ENCODE measurements at places on chromosomes 2 and 18.

DNA sequence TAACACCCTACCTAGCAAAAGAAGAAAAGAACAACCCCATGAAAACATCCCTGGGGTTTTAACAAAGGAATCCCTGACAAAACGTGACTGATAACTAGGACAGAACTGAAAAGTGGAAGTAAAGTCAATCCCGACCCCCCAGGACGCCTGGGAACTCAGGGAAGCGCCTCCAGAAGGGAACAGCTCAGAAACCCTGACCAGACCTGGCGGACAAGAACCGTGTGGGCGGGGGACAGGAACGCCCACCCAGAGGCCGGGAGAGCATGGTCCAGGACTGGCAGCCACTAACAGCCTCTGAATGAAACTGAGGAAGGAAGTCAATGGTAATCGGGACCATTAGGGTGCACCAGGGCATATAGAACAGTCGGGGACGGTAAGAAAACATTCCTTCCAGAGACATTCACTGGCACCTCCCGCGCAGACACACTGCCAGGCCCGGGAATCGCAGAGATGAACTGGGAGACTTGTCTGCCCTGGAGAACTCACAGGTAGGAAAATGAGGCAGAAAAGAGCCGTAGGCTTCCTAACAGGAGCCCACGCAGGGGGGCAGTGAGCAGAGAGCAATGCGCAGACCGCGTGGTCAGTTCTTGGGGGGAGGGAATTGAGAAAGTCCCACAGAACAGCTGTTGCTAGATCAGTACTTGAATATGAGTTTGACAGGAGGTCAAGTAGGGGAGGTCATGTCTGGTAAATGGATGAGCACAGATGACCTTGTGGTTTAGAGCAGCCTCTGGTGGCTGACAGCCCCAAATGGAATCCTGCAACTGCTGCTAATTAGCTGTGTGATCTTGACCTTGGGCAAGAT is 1.3 kb upstream of the TBC1D8 start:
- no peak for DNase-seq

- DNase-seq, result no peak
Measured at GRCh38 chr2:234334151-234334550, 162.7 kb downstream of the ARL4C start.

DNA sequence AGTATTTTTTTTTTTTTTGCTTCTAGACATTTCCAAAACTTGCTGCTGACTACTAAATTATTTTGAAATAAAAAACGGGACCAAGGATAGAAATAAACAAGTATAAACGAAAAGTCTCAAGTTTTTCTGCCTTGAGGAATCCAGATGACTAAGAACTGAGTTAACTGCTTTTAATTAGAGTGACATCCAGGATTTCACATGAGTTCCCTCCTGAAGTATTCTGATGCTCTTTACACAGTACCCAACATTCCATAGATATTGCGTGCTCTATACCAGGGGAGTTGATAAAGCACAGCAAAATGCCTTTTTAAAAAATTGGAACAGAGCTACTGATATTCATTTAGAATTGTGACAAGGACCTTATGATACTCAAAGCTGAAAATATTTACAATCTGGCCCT is 618.0 kb downstream of the CCDC85A start:
- DNase-seq, result no peak

DNA sequence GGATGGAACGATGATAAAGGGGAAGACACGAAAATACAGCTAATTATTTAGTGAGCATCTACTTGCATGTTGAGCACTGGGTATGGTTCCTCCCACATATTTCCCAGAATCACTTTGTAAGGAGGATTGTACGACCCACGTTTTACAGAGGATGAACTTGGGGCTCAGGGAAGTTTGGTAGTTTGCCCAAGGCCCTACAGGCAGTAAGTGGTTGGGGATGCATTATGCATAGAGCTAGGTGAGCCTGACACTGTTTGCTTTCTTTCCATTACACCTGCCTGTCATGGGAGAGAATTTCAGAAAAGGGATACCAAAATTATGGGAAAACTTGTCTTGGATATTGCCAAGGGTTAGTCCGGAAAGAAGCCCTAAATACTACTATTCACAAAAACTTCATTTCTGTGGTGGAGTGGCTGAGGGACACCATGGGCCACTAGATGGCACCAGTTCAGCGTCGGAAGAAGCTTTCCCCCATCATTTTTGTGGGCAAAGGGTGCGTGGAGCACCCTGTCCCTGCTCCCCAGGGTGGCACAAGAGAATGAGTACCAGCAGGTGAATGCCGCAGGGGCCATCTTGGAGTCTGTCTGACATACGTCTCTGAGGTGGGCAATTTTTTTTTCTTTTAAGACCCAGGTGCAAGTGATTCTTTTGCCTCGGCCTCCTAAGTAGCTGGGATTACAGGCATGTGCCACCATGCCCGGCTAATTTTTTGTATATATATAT is 23.5 kb upstream of the C18orf32 start:
- peak; percentile 48 for DNase-seq

DNA sequence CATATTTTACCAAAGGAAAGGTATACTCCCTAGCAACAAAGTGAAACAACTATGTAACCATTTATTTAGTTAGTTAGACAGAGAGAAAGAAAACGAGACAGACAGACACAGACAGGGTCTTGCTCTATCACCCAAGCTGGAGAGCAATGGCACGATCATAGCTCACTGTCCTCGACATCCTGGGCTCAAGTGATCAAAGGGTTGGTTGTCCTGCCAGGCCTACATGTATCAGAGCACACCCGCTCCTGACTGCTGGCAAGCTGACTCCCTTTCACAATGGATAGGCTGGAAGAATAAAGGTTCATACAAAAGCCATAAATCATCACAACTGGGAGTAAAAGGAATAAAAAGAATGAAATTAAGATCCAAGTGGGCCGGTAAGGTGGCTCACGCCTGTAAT is 53.5 kb downstream of the ATL2 start:
- no peak for DNase-seq

GRCh38 chr2:32058130-32058529 is 5.2 kb upstream of the SPAST start:
- no peak for DNase-seq

GRCh38 chr18:58569490-58569911 is 59.4 kb downstream of the ALPK2 start:
- DNase-seq, result no peak

GRCh38 chr18:7982216-7982615 is 415.1 kb downstream of the PTPRM start:
- no peak for DNase-seq

DNA sequence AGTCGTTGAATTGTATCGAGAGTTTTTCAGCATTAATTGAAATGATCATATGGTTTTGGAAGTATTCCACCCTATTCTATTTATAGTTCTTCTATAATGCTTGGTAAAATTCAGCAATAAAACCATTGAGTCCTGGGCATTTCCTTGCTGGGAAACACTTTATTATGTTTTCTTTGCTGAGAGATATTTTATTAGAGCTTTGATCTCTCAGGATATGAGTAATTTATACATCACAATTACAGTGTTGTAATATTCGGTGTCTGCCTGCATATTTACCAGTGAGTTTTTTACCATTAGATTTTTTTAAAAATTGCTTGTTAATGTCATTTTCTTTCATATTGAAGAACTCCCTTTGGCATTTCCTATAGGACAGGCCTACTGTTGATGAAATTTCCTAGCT is 402.7 kb upstream of the FSIP2 start:
- DNase-seq, result no peak

DNA sequence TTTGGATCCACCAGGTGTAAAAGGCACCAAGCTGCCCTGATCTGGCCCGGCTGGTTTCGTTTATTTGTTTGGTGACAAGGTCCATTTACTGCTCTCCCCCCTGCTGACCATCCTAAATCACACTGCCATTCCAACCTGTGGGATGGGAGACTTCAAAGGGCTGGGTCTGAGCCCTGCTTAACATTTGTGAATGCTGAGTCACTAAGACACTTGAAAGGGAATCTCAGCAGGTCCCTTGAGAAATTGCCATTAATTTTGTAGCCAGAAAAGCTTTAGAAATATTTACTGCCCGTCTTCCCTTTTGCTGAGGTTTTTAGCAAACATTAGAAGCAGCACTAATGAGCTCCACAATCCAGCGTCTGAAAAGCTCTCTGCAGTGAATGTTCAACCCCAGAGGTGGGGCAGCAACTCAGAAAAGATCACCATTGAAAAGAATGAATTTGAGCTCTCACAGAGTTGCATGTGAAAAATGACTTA is 133.8 kb downstream of the ARL4C start:
- DNase-seq, result peak; percentile 27

GRCh38 chr18:23825496-23825895 is 136.2 kb downstream of the LAMA3 start:
- no peak for DNase-seq

- no peak for DNase-seq
Measured at GRCh38 chr2:11920993-11921583, 174.7 kb downstream of the LPIN1 start.

DNA sequence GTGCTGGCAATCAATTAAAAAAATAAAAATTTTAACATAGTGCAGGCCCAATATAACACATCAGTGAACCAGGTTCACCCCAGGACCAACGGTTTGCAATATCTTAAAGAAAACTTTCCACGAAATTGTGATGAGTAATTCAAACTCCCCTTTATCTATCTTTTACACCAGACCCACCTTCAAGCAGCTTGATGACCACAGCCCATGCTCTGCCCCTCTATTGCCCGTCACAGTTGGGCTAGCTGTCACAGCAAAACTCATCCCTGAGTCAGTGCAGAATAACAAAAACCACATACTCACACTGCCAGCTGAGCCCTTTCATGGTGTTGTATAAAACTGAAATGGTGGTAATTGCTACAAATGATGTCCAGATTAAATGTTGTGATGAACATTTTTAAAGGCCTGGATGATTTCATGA is 112.5 kb upstream of the CREB1 start:
- no peak for DNase-seq

- DNase-seq, result no peak
Measured at GRCh38 chr2:62944362-62944761, 106.3 kb upstream of the OTX1 start.

GRCh38 chr2:63740020-63740419 is 101.7 kb upstream of the UGP2 start:
- DNase-seq, result no peak

- DNase-seq, result no peak
Measured at GRCh38 chr2:20584045-20584398, 66.9 kb downstream of the HS1BP3 start.

DNA sequence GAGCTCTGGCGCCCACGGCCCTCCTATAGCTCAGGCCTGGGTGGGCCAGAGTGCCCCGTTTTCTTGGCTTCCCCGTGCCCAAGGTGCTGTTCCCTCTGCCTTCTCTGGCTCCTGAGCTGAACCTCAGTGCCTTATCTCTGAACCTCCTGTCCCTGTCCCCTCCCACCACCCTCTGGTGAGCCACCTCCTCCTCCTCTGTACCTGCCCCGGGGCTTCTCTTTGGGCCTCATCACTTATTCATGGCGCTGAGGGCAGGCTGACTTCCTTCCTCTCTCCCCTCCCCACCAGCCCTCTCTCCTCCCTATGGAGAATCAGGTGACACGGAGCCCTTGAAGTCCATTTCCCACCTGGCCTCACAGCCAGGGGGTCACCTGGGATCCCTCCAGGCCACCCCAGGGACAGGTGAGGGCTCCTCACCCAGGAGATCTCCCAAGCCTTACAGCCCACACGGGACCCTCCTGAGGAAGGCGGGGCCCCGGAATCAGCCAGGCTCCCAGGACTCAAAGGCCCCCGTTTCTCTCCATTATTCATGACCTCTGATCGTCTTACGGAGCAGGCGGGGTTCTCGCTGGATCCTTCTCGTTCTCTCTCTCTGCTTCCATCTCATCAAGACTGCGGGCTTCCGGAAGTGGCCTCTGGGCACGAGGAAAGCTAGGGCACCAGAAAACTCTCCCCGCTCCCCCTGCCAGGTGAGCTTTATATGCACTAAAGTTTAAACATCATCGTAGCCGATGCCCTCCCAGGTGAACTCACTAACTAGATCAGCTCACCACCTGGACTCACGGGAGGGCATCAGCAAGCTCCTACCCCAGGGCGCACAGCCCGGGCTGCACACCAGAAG is at the start of gene LOXHD1:
LOXHD1 (minus strand) TSS at position 106 of the 841 bp plus-strand sequence. CDS start 187 bp downstream, outside the sequence.
- DNase-seq, result no peak

- DNase-seq, result no peak
Measured at GRCh38 chr2:105804266-105804665, 59.6 kb downstream of the NCK2 start.

GRCh38 chr2:143422681-143423080 is 293.5 kb downstream of the ARHGAP15 start:
- no peak for DNase-seq

GRCh38 chr18:56795381-56795780 is 144.2 kb downstream of the WDR7 start:
- DNase-seq, result no peak

- no peak for DNase-seq
Measured at GRCh38 chr2:25794544-25795276, 83.6 kb downstream of the ASXL2 start.

DNA sequence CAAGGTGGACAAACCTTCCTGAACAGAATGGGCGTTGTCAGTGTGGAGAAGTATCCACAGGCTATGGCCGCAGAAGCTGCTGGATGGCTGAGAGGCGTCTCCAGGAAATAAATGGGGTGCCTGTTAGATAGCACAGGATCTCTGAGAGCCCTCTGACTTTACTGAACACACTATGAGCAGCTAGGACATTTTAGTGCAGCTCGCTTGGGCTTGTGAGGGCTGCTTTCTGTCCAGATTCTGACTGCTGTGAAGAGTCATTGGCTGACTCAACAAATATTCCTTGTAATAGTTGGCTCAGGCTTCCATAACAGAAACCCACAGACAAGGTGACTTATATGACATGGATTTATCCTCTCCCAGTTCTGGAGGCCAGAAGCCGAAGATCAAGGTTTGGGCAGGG is 100.2 kb upstream of the SNTG2 start:
- DNase-seq, result no peak

DNA sequence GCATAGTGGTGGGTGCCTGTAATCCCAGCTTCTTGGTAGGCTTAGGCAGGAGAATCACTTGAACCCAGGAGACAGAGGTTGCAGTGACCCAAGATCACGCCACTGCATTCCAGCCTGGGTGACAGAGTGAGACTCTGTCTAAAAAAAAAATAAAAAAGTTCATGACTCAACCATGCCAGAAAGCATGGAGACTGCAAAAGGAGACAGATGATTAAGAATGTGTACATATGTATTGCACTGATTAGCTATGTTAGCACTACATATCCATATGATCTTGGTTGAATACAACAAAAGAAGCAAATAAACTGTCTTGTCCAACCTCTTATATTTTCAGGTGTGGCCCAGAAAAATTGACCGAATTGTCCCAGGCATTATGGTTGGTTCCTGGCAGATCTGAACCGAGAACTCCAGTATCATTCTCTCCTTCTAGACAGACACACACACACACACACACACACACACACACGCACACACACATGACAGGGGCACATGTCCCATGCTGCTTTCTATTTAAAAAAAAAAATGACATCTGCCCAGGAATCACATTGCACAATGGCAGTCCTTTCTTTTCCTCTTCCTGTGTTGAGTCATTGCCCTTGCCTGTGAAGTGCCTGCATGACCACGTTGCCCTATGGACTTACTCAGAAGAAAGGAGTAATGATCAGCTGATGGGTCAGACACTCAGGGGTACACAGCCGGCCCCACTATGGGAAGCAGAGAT is 65.6 kb downstream of the MYCN start:
- no peak for DNase-seq

GRCh38 chr18:51391215-51391614 is 193.7 kb upstream of the MEX3C start:
- no peak for DNase-seq

All from 8988T (cell line).